ENCODE measurements at places on chromosomes 6 and 20. TPM values are rescaled to one million over a fixed set of nuclear protein-coding genes. Genes with fewer than 3 reads are reported as not detected.
A peak's percentile ranks its signal among the peaks of the same experiment; 100 is the strongest.

- no peaks in the 10 kb centered on the region for H3K4me1 ChIP-seq
- no peaks in the 10 kb centered on the region for H3K27me3 ChIP-seq
- no peak for DNase-seq
- no peak overlapping the region for H3K27ac ChIP-seq
Observed at GRCh38 chr6:3124667-3125066, 6.2 kb downstream of the BPHL start.

- peak overlapping the region; percentile 79 for H3K27ac ChIP-seq
- H3K4me1 ChIP-seq: peaks cover 9% of the 10 kb centered on the region
- H3K4me3 ChIP-seq: peak overlapping the region; percentile 20
- H3K27me3 ChIP-seq: no peaks in the 10 kb centered on the region
- DNase-seq: peak; percentile 100
- no peaks in the 10 kb centered on the region for H3K36me3 ChIP-seq
Observed at GRCh38 chr6:79544939-79545450, 7.8 kb upstream of the LCA5 start.

GRCh38 chr6:4554645-4555044, 221.6 kb upstream of the CDYL start:
- H3K27ac ChIP-seq: no peak overlapping the region
- H3K36me3 ChIP-seq: no peaks in the 10 kb centered on the region
- H3K27me3 ChIP-seq: peaks cover 4% of the 10 kb centered on the region
- no peak overlapping the region for H3K4me3 ChIP-seq
- no peak for DNase-seq
- H3K4me1 ChIP-seq: no peaks in the 10 kb centered on the region

- H3K27ac ChIP-seq: no peak overlapping the region
- DNase-seq: no peak
- no peaks in the 10 kb centered on the region for H3K4me1 ChIP-seq
- peaks cover 36% of the 10 kb centered on the region for H3K27me3 ChIP-seq
- H3K36me3 ChIP-seq: no peaks in the 10 kb centered on the region
Observed at GRCh38 chr20:22576273-22576672, 8.1 kb downstream of the FOXA2 start.

DNA sequence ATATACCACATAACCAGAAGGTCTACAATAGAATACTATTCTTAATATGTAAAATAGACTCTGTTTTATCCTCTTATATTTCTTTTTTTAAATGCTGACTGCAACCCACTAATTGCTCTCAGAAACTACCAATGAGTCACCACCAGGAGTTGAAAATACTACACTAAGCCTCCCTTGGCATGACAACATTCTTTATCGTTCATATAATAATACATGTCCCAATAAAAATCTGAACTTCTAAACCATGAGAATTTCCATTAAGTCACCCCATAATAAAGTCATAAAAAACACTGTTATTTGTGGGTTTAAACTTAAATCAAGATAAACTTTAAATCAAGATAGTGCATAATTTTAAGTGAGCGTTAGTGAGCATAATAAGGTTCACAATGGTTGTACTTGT, 4.2 kb downstream of the HACE1 start:
- peak; percentile 14 for DNase-seq
- no peak overlapping the region for H3K27ac ChIP-seq
- H3K4me3 ChIP-seq: no peak overlapping the region
- H3K36me3 ChIP-seq: no peaks in the 10 kb centered on the region
- no peaks in the 10 kb centered on the region for H3K4me1 ChIP-seq

GRCh38 chr6:86723151-86723550, 214.2 kb upstream of the HTR1E start:
- DNase-seq: no peak
- no peaks in the 10 kb centered on the region for H3K36me3 ChIP-seq
- no peaks in the 10 kb centered on the region for H3K4me1 ChIP-seq
- no peak overlapping the region for H3K4me3 ChIP-seq
- no peak overlapping the region for H3K27ac ChIP-seq

DNA sequence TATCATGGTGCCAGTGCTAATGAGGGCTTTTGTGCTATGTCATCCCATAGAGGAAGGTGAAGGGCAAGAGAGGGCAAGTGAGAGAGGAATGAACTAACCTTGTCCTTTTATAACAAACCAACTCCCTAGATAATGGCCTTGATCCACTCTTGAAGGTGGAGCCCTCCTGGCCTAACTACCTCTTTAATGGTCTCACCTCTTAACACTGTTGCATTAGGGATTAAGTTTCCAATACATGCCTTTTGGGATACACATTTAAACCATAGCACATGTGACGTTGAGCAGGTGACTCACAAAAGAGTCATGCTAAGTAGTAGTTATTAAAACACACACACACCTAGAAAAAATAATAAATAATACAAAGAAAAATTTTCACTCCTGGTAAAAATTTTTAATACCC, 36.9 kb downstream of the CCN2 start:
- peaks cover 5% of the 10 kb centered on the region for H3K4me1 ChIP-seq
- H3K36me3 ChIP-seq: no peaks in the 10 kb centered on the region
- no peak overlapping the region for H3K4me3 ChIP-seq
- H3K27ac ChIP-seq: no peak overlapping the region
- no peaks in the 10 kb centered on the region for H3K27me3 ChIP-seq
- peak; percentile 57 for DNase-seq

DNA sequence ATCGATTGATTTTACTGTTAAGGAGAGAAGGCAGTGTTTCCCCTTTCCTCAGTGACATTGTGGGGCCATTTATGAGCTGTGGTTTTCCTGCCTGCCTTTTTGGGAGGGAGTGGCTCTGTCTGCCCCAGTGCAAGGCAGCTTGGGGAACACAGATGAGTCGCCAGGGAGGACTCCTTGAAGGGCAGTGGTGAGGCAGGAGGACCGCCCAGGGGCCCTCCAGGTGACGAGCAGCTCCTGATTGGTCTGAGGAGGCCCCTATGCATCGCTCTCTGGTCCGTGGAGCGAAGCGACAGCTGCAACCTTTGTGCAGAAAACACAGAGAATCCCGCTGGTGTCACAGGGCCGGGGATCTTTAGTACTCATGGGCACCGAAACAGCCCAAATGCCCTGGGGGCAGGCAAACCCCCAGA, 100.3 kb downstream of the TMEM242 start:
- no peak for DNase-seq
- H3K4me1 ChIP-seq: peaks cover 2% of the 10 kb centered on the region

- no peak overlapping the region for H3K27ac ChIP-seq
- peaks cover 8% of the 10 kb centered on the region for H3K36me3 ChIP-seq
- no peak for DNase-seq
- H3K4me1 ChIP-seq: peaks cover 8% of the 10 kb centered on the region
Observed at GRCh38 chr20:58240471-58240870, 12.0 kb upstream of the ANKRD60 start.

DNA sequence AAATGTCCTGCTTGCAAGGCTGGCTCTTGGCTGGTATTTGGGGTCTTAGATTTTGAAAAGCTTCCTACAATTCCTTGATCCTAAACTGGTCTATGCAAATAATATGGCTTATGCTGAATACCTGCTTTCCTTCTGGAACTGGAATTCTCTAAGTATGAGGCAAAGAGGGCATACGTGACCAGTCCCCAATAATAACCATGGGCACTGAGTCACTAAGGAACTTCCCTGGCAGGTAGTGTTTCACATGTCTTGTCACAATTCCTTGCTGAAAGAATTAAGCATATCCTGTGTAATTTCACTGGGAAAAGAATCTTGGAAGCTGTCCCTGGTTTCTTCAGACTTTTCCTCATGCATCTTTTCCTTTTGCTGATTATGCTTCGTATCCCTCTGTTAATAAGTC, 106.5 kb downstream of the MMS22L start:
- no peaks in the 10 kb centered on the region for H3K27me3 ChIP-seq
- no peak overlapping the region for H3K4me3 ChIP-seq
- H3K36me3 ChIP-seq: no peaks in the 10 kb centered on the region

- H3K4me3 ChIP-seq: no peak overlapping the region
- no peak overlapping the region for H3K27ac ChIP-seq
- no peaks in the 10 kb centered on the region for H3K36me3 ChIP-seq
- no peaks in the 10 kb centered on the region for H3K27me3 ChIP-seq
Observed at GRCh38 chr6:124796464-124796970, 165.7 kb upstream of the RNF217 start.

DNA sequence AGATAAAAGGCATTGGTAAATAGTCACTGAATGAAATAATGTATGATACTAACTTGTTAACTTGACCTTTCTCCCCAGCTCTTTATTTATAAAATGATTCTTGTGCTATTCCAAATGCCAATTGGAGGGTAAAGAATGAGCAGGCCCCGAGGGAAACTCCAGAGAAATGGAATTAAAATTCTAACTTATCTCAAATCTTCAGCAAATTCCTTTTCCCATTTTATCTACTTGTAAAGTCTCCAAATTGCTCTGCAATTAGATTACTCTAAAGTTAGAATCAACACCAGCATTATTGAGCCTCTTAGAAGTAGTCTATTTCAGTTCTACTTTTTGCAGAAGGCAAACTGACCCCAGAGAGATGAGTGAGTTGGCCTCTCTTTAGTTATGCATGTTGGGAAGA, 165.9 kb upstream of the PREP start:
- no peaks in the 10 kb centered on the region for H3K4me1 ChIP-seq
- H3K4me3 ChIP-seq: no peak overlapping the region
- H3K27me3 ChIP-seq: no peaks in the 10 kb centered on the region
- H3K27ac ChIP-seq: no peak overlapping the region

The PAQR8 gene
- polyA plus RNA-seq: 4.3 TPM

The SPAG4 gene
- 2.6 TPM for polyA plus RNA-seq

The IFNGR1 gene
- 37.8 TPM for polyA plus RNA-seq

The POU5F1 gene
- polyA plus RNA-seq: 0.23 TPM

The ESR1 gene
- 0.35 TPM for polyA plus RNA-seq

The RGS17 gene
- 7.3 TPM for polyA plus RNA-seq

The FOXS1 gene
- not detected for polyA plus RNA-seq

The HFE gene
- 22.1 TPM for polyA plus RNA-seq

The PCED1A gene
- polyA plus RNA-seq: 10.3 TPM

The RAET1E gene
- 0.12 TPM for polyA plus RNA-seq

The SAMD10 gene
- 0.86 TPM for polyA plus RNA-seq
